Activated T-helper 2 cell treated with anti-CD3 and anti-CD28 coated beads, Interferon-gamma antibody, Interleukin-2, Interleukin-4, amounts not matched to agents 10 μg/mL and 5 μg/mL and 100 μg/mL, durations not matched to agents 14 hours and 24 hours and 36 hours (primary cell): ENCODE measurements at places on chromosomes 3 and 15. TPM values are rescaled to one million over a fixed set of nuclear protein-coding genes. Genes with fewer than 3 reads are reported as not detected.

DNA sequence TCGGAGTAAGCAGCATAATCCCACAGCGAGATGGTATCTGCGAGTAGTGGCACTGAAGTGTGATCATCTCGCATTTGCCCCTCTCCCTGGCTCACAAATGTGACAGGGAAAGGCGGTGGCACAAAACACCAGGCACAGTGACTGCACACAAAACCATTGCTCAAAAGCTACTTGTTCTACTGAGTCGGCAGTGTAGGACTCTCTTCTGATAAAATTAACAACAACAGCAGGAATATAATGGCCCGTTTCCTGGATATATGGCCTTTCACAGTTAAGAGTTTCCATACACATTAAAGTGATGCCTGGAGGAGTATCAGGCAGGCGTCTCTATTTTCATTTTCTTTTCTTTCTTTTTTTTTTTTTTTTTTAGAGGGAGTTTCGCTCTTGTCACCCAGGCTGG lies 69.0 kb downstream of the MYO1E start:
- DNase-seq: no peak

The CEP19 gene
- total RNA-seq: 3.7 and 4.5 TPM in 2 replicates

GRCh38 chr3:138948371-138949001 lies 1.5 kb downstream of the FOXL2NB start:
- no peak for DNase-seq

The ACKR4 gene
- not detected in 2 replicates for total RNA-seq

GRCh38 chr3:197599089-197599765 lies 43.5 kb upstream of the BDH1 start:
- DNase-seq: peak; percentile 74

The RETNLB gene
- not detected in 2 replicates for total RNA-seq

GRCh38 chr15:52558196-52558595 lies 10.6 kb downstream of the ARPP19 start:
- peak; percentile 57 for DNase-seq

GRCh38 chr3:183701744-183702143 lies 4.1 kb downstream of the YEATS2 start:
- DNase-seq: no peak

DNA sequence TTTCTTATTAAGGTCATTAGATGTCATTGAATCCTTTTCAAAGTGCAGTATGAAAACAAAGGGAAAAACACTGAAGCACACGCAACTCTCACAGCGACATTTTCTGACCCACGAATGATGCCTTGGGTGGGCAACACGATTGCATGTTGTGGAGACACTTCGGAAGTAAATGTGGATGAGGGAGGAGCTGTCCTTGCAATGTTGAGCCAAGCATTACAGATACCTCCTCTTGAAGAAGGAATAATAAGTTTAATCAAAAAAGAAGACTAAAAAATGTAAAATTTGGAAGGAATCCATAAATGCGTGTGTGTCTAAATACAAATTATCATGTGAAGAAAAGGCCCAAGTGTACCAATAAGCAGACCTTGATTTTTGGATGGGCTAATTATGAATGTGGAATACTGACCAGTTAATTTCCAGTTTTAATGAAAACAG lies 16.9 kb downstream of the THBS1 start:
- DNase-seq: no peak

- DNase-seq: no peak
Observed at GRCh38 chr15:60788692-60789103, 309.8 kb upstream of the ICE2 start.

The TUSC7 gene
- total RNA-seq: not detected in 2 replicates

DNA sequence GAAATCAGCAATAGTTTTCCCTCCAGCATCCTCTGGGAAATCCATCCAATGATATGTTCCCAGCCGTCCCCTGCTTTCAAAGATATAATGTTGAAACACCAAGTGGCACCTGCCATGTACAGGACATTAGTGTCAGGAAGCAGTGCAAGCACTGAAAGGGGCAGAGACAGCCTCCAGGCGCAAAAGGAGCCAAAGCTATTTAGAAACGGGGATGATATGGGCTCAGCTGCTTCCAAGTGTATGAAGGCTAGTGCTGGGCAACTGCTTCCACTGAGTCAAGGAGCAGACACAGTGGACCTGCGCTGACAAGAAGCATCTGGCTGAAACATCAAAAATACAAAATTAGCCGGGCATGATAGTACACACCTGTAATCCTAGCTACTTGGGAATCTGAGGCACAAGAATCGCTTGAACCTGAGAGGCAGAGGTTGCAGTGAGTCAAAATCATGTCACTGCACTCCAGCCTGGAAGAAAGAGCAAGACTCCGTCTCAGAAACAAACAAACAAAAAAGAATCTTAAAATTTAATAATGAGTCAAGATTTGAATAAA lies 119.7 kb downstream of the AQP9 start:
- DNase-seq: no peak

The FETUB gene
- total RNA-seq: not detected in 2 replicates

DNA sequence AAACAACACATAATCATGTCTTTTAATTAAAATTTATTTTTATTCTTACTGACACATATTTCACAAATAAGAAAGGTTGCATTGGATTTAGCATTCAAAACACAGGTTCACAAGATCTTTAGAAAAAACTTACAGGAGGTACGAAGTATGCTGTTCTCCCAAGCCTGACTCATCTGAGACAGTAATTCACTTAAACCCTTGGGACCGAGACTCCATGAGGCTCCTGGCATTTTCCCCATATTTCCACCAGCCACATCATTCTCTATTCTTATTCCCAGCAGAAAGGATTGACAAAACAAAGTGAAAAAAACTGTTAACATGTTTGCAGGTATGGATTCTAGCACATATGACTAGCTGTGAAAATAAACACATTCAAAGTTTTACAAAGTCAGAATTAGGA lies 52.6 kb downstream of the CNTN3 start:
- no peak for DNase-seq

DNA sequence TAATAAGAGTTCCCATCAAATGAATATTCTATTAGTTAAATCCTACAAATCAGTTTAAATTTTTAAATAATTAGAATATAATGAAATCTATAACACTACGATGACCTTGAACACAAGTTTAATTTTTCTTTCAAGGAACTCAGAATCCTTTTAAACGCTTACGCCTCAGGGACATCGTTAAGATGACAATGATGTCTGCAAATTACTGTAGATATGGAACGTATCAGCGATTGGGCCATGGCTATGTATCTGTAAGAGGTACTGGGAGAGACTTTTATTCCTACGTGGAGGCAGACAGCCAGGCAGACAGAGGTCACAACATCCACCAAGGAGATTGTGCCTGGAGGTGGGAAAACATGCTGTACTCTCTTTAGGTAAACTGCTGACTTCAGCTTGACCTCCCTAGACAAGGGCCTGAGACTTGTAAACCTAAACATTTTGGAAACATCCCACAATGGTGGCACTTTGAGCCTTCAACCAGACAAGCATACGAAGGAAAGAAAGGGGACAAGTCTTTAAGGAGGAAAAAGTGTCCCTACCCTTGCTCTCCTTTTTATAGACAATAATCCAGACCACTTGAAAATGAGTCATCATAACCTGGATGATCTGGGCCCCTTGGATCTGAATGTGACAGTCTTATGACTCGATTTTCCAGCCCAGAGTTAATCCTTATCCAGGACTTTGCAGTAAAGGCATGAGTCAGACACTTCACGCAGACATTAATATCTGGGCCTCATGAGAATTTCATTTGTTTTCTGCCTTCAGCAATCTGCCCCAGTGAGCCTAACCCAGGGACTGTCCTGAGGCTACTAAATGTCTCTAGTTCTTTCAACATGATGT lies 6.8 kb upstream of the LDHAL6B start:
- DNase-seq: no peak

GRCh38 chr15:69657626-69658025 lies 205.0 kb downstream of the RPLP1 start:
- DNase-seq: no peak

DNA sequence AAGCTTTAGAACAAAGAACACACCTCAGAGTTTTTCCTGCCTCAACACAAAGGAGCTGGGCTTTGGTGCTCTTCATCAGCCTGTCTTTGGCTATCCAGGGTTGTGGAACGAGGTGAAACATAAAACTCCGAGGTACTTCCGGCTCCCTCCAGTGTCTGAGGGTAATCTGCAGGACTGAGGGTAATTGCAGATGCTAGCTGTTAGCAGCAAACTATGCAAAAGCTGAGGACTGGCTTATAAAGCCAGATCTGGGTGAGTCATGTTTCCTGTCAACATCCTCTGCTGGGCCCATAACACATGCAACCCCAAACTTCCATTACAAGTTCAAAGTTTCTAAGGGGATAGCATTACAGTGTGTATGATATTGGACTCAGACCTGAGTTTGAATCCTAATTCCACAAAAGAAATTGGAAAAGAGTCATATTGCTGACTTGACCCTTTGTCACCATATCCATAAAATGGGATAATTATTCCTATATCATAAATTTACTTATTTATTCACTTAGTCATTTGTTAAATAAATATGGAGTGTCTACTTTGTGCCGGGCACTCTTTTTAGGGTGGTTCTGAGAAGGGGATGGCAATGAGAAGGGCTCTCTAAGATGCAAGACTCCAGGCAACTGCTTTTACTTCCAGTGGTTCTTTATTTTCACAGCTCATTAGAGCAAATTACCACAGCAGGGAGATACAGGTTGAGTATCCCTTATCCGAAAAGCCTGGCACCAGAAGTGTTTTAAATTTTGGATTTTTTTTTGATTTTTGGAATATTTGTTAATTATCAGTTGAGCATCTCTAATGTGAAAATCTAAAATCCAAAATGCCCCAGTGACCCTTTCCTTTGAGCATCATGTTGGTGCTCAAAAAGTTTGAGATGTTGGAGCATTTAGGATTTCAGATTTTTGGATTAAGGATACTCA lies 9.5 kb upstream of the TRIM69 start:
- peak; percentile 82 for DNase-seq

GRCh38 chr3:133930341-133930933 lies 34.8 kb upstream of the RAB6B start:
- DNase-seq: peak; percentile 6

The PPM1L gene
- 2.6 and 2.9 TPM in 2 replicates for total RNA-seq

DNA sequence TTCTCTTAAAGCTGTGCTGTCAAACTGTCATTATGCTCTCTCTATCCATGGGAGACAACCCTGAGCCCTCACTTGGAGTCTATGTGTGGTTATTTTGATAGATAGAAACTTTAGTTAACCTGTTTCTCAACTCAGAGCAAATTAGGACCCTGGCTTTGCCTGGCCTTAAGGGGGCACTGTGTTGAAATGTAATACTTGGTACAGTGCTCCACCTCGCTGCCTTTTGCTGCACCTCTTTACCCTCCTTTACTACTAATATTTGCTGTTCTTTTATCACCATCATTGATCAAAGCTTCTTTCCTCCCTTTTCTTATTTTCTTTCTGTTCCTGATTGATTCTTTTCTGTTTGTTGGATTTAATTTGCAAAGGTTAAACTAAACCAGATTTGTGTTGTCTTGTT lies 34.3 kb downstream of the STT3B start:
- DNase-seq: no peak

DNA sequence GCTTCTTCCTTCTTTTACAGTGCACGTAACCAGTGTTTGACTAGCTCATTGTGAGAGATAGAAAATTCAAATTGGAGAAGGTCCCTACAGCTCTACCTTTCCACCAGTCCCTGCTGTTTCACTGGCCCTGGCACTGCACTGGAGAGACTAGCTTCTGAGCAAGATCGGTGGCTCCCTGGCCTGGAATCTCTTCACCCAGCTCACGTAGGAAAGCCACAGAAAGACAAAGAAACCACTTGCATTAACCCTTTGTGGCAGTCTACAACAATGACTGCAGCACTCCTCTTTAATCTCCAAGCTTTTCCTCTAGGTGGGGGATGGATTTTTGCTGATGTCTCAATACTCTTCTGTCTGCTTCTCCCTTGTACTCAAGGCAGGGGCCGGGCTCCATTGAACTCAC lies 155.9 kb downstream of the PEX5L start:
- no peak for DNase-seq

- DNase-seq: no peak
Observed at GRCh38 chr15:89926158-89926557, 13.4 kb upstream of the ARPIN start.

DNA sequence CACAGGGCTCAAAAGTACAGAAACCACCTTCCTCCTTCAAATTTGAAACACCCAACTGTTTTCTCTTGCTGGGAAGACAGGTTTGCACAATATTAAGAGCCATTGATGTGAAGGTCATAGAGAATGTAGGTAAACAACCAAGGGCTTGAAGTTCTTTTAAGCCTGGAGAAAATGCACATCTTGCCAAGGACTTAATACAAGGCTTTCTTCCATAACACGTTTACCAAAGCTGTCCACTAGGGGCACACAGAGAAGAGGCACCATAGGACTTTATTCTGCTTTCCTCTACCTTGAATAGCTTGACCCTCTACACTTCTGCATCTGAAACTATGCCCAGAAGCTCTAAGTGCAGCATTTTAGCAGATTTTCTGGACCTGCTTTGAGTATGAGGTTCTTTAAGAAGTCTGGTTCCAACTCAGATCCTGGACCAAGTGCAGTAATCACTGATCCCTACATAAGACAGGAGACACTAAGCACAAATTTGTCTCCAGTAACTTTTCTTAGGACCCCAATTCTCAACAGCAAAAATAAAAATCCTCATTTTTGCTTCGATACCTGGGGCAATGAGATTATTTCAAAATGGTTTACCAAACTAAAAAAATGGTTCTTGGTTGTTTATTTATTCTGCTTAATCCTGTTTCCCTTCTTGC lies 138.0 kb downstream of the FBN1 start:
- no peak for DNase-seq

DNA sequence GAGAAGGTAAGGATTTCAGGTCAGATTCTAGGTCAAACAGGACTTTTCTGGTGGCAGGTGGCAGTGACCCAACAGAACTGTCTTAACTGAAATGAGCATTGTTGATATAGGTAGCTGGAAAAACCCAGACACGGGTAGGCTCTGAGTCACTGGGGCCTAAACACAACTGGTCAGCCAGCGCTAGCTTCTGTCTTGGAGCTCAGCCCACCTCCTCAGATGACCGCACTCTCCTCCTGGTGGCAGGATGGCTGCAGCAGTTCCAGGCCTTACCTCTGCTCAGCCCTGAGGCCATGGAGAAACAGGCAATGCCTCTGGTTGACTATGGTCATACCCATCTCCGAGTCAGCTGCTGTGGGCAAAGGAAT lies 61.1 kb upstream of the GATA2 start:
- no peak for DNase-seq

- no peak for DNase-seq
Observed at GRCh38 chr15:65354835-65355172, 23.0 kb downstream of the IGDCC3 start.

- peak; percentile 45 for DNase-seq
Observed at GRCh38 chr3:71064956-71065763, 518.4 kb downstream of the FOXP1 start.

DNA sequence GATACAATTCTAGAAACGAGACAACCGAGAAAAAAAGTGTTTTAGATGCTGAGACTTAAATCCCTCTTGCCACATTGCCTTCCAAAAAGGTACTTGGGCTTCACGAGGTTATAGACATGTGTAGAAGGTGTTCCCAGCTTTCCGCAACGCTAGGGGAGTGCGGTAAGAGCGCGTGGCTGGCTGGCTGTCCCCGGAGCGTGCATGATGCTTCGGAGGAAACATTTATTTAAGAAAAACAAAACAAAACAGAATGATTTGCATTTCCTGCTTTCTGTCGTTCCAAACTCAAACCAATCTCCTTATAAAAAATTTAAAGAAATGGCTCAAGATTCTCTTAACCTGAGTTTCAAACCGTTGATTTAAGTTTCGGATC lies 841 bp downstream of the SLC6A20 start:
- DNase-seq: no peak

The RTP4 gene
- total RNA-seq: 3.4 and 3.9 TPM in 2 replicates
